ENCODE measurements at places on chromosomes 5 and 9.

DNA sequence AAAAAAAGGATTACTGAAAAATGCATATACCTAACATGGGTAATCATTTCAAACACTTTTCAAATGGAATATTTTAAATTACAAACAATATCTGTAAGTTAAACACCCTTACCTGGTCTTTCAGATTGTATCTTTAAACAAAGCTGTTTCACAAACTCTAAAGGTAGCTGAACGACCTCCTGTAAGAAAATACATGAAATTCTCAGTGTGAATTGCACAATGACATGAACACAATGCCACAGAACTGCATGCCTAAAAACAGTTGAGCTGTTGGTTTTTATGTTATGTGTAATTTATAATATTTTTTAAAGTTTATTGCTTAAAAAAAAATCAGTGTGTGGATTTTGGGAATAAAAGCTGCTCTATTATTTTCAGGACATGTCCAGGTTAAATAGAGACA lies 17.5 kb downstream of the IPPK start:
- DNase-seq = no peak

DNA sequence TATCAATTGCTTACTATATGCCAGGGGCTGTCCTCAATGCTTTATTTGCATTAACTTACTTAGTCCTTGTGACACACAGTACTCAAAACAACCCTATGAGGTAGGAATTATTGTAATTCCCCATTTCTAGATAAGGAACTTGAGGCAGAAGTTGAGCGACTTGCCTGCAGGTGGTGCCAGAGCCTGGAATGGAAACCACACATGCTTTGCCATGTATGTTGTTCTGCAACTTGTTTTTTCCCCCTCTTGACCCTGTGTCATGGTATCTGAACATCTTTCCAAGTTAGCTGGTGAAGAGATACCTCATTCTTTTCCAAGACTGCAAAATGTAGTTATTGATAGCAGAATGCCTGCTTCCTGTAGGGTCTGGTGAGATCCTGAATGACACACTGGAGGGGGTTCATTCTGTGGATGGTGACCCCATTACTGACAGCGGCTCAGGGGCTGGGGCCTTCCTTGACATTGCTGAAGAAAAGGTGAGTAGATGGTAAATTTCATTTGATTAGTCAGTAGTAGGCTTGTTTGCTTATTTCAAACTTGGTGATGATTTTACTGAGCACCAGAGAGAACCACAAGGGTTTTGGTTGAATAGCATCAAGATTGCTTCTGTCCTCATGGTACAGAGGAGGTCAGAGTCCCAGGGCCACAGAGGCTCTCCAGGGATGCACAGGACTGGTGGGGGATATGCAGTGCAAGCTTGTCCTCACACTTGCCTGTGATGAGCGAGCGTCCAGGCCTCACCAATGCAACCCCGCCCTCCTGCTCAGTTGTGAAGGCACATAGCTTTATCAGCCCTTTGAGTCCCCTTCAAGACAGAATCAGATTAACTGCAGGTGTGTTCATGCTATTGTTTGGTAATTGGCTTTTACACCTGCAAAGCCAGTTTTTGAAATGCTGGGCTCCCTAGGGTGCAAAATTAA lies 57.0 kb downstream of the COL15A1 start:
- no peak for DNase-seq

- DNase-seq = no peak
Observed at GRCh38 chr9:86782831-86783230, 164.5 kb downstream of the GAS1 start.

DNA sequence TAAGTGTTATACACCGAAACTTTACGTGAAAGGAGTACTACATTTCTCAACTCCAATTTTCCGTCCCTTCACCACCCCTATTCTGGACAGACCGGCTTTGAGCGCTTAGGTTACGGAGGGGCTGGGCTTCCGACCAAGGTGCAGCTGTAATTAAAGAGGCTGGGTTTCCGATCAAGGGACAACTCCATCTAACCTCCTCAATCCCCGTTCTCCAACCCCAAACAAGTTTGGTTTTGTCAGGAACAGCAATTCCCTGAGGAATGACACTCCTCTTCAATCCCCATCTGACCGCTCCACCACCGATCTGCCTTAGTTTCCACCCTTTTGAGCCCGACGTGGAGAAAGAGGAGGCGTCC lies 577 bp downstream of the TUT7 start:
- DNase-seq = peak; percentile 59

- peak; percentile 21 for DNase-seq
Observed at GRCh38 chr5:154058055-154059038, 19.6 kb downstream of the MFAP3 start.

GRCh38 chr9:115522912-115523311 lies 405.0 kb upstream of the TNC start:
- no peak for DNase-seq

DNA sequence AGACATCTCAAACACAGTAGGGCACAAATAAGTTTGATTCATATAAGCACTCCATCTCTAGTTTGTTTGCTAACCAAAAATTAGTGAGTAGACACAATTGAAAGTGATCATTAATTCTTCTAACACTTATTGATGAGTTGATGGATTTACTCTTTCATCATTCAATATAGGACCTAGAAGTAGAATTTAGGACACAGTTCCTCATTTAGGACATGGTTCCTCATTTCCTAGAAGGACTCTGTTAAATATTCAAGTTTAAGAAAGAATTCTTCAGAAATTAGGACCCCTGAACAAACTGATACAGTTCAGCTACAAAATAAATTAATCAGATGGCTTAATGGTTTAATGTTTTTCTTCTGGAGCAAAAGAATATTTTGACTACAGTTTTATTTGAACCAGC lies 143.5 kb upstream of the PRR16 start:
- no peak for DNase-seq

DNA sequence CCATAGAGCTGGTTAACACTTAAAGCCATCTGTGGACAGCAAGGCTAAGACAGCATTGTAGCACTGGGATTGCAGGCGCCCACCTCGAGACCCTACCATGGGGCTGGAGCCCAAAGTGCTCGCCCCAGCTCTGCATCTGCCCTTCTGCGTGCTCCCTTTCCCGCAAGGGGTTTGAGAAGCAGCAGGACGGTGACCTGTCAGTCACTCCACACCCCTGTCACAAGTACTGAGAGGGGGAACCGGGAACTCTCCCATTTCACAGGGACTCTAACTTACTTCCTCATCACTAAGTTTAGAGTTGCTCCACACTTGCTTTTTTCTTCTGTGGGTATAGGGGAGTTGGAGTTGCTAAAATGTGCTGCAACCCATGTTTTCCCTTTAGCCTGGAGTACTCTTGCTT lies 273.2 kb downstream of the SMARCA2 start:
- no peak for DNase-seq
